ENCODE measurements at places on chromosomes 12 and 14. TPM values are rescaled to one million over a fixed set of nuclear protein-coding genes. Genes with fewer than 3 reads are reported as not detected.

DNA sequence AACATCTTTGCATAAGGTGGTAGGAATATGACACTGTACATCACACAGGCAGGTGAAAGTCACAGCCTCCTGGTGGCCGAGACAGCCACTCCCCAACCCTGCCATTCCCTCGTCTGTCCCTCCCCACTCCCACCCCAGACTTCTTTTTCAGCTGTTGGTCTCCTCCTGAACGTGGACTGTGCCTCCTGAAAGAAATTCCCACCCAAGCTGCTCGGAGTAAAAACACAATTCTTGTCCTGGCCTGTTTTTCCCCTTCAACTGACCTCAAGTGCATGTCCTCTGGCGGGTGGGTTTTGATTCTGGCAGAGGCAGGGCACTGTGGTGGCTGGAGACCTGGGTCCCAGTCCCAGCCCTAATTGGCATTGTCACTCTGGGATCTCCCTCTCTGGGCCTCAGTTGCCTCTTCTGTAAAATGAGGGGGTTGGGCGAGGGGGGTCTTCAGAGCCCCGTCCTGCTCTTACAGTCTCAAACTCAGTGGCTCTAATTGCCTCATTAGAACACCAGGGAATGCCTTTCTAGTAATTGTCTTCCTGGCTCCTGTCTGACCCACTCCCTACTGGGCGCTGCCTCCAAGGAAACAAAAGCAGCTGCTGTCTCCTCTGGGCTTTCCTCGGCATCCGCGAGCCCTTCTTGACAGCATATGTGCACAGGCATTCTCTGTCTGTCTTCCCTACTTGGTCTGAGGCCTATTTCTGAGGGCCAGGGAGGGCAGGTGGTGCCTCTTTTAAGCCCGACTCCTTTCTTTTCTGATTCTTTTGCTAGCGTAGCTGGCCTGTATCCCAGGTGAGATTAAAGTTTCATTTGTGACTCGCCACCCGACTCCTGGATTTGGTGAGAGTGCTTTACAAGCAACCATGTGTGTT, 186.6 kb upstream of the RMST start:
- DNase-seq, result no peak

DNA sequence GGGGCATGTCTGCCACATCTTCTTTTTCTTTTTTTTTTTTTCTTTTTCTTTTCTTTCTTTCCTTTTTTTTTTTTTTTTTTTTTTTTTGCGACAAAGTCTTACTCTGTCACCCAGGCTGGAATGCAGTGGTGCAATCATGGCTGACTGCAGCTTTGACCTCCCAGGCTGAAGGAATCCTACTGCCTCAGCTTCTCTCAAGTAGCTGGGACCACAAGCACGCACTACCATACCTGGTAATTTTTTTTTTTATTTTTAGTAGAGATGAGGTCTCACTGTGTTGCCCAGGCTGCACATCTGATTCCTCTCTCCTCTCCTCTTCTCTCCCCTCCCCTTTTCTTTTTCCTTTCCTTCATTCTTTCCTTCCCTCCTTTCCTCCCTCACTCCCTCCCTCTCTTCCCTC, 18.5 kb downstream of the SLC15A5 start:
- DNase-seq, result no peak

DNA sequence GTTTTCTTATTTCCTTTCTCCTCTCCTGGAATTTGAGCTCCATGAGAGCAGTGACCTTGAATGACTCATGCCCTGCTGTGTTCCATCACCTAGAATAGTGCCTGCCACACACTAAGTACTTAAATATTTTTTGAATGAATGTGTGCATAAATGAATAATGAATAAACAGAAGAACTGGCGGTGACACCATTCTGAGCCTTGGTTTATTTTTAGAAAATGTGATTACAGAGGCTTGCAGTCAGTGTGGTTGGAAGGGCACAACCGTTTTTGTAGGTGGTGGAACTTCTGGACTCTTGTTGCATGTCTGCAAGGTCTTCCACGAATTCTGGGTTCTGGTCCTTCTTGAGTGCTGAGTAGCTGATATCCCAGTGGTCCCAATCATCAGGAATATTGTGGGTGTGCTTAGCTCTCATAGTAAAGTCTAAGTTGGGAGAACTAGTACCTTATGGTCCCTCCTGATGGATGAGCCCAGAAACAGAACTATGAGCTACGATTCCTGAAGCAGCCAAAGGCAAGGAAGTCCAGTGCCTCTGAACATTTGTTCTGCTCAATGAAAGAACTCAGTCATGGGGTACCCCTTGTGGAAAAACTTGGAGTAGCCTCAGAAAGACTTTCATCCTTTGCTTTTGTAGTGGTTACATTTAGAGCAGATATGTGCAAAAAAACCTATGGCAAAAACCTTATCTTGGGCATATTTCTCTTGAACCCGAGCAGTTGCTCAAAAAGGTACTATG, 28.8 kb upstream of the BHLHE41 start:
- DNase-seq, result peak; percentile 97

DNA sequence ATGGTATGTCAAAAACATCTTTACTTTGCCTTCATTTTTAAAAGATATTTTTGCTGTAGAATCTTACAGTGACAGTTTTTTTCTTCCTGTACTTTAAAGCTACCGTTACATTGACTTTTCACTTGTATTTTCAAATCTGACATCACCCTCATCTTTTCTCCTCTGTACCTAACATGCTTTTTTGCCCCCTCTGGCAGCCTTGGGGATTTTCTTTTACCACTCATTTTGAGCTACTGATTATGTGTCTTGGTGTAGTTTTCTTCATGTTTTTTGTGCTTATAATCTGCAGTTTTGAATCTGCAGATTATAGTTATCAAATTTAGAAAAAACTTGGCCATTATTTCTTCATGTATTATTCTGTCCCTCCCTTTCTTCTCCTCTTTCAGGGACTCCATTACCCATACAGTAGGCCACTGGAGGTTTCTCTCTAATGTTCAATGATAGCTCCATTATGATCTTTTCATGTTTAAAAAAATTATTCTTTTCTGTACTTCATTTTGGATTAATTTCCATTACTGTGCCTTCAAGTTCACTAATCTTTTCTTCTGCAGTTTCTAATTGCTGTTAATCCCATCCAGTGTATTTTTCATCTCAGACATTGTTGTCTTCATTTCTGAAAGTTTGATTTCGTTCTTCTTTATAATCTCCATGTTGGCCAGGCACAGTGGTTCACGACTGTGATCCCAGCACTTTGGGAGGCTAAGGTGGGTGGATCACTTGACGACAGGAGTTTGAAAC, 70.0 kb downstream of the ACADS start:
- DNase-seq, result no peak

The CORO1C gene
- 591 TPM for polyA plus RNA-seq

DNA sequence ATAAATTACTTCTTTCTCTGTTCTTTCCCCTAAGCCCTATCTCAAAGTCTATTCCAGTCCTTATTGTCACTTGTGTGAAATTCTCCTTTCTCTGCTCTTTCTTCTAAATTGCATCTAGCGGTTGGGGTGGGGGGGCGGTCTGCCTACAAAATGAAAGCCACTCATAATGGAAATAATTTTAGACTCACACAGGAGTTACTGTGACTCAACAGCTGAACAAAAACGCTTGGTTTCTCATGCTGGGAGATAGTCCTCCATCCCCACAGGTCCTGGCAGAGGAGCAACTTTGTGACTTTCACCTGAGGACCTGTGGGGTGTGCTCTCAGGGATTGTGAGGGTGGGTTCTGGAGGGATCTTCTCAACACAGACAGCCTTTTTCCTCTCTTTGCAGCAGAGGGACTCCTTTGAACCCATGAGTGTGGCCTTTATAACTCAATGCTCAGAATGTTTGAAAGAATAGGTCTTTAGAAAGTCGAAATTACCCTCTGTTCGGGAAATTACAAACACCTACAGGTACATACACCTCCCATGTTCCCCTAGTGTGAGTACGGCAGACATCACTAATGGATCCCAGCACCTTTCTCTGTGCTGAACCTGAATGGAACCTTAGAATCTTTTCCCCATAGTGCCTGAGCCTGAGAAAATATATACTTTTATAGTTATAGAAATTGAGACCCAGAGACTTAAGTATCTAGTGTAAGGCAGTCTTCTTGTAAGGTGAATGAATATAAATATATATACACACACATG, 109.7 kb downstream of the CHST11 start:
- DNase-seq, result no peak

DNA sequence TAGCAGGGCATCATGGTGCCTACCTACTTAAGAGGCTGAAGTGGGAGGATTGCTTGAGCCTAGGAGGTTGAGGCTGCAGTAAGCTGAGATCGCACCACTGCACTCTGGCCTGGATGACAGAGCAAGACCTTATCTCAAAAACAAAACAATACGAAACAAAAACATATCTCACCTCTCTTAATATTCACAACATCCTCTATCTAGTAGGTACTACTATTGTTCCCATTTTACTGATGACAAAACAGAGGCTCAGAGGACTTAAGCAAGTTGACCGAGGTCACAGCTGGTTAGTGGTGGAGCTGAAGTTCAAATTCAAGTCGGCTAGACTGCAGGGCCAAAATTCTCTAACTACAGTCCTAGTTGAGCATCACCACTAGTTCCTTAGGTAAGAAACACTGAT, 172.3 kb upstream of the EEA1 start:
- no peak for DNase-seq

DNA sequence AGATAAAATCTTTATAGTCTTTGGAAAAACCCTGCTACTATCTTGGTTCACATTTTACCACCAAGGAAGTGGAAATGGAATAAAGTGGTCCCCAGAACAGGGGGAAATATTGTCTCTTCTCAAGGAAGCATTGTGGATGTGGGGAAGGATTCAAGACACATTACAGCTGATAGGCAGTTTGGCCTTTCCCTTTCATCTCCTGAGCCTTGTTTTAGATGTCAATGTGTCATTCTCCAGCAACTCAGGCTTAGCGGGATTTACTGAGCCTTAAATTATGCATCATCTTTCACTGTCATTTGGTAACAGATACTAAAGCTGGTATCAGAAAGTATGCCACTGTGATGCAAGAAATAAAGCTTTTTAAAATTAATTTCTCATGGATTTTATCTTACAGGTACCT, 136.2 kb downstream of the STXBP6 start:
- no peak for DNase-seq

The PLEKHH1 gene
- polyA plus RNA-seq, result 0.37 TPM

GRCh38 chr12:9669534-9669933, at the start of gene CLEC2D:
CLEC2D (plus strand) TSS chr12:9669713; CDS start chr12:9669735, 22 bp downstream.
- no peak for DNase-seq

The PIWIL1 gene
- not detected for polyA plus RNA-seq

- DNase-seq, result no peak
Measured at GRCh38 chr14:51666826-51667225, 15.1 kb downstream of the FRMD6 start.

- no peak for DNase-seq
Measured at GRCh38 chr14:61042220-61042619, 61.2 kb downstream of the SLC38A6 start.

DNA sequence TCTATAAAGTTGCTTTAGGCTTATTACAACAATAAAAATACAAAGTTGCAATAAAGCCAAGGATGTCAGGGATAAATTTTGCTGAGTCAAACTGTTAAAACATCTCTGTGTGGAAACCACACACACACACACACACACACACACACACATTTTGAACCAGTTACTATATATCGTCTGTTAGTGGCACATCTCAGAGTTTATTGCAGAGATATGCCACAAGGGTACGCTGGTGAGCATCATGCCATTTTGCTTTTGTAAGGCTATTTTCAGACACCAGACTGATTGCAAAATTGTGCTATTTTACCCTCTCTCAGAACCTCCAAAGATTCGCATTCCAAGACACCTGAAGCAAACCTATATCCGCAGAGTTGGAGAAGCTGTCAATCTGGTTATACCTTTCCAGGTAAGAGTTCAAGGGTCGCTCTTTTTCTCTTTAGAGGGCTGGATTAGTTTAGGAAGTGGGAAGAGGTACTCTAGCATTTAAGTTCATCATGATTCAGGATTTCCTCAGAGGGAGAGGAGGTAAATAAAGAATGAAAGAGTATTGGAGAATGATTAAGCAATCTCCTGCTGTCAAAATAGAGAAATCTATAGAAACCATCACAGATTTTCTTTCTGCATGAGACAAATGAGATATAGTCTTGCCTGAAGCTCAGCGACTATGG, 27.3 kb upstream of the CHPT1 start:
- DNase-seq, result peak; percentile 58

DNA sequence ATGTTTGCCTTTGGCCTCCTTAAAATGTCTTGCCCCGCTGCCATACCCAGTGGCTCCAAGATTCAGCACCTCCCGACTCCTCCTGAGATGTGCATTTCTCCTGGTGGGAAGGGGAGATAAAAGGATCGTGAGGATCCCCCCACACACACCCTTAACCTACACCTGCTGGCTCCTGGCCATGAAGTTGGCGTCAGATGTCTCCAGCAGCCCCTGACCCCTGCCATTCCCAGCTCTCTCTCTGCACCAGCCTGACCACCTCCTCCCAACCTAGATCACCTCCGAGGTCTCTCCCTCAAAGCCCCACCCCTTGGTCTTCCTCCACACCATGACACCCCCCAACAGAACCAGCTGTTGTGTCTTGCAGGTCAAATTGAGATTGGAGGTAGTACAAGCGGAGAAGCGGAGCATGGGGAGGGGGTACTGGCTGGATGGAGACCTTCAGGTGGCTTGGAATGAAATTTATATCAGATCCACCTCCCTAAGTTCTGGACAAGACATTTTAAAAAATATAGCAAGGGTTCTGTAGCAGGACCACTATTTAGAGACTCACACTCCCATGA, 151.1 kb upstream of the FKBP4 start:
- no peak for DNase-seq

DNA sequence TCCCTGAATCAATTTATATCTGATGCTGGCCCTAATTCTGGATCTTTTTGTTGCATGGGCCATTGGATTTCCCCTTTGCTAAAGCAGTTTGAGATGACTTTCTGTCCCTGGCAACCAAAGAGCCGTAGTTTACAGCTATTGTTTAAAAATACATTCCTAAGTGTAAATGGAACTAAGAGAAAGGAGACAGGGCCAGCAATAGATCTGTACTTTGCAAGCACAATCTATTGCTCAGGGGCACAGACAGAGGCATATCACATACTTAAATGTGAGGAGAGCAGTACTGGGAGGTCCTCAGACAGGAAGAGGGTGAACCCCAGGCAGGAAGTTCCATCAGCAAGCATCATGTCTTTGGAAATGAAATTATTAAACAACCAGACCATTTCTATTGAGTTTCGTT, 126.6 kb downstream of the ZFP36L1 start:
- DNase-seq, result peak; percentile 43

The SLCO1A2 gene
- not detected for polyA plus RNA-seq

- DNase-seq, result peak; percentile 57
Measured at GRCh38 chr14:23056956-23057756, at the start of gene CDH24. CDH24 (minus strand) TSS chr14:23057520; CDS start chr14:23055733, 1,787 bp downstream.

Data from IMR-90 (cell line).